ENCODE measurements at places on chromosomes 6 and 20.

DNA sequence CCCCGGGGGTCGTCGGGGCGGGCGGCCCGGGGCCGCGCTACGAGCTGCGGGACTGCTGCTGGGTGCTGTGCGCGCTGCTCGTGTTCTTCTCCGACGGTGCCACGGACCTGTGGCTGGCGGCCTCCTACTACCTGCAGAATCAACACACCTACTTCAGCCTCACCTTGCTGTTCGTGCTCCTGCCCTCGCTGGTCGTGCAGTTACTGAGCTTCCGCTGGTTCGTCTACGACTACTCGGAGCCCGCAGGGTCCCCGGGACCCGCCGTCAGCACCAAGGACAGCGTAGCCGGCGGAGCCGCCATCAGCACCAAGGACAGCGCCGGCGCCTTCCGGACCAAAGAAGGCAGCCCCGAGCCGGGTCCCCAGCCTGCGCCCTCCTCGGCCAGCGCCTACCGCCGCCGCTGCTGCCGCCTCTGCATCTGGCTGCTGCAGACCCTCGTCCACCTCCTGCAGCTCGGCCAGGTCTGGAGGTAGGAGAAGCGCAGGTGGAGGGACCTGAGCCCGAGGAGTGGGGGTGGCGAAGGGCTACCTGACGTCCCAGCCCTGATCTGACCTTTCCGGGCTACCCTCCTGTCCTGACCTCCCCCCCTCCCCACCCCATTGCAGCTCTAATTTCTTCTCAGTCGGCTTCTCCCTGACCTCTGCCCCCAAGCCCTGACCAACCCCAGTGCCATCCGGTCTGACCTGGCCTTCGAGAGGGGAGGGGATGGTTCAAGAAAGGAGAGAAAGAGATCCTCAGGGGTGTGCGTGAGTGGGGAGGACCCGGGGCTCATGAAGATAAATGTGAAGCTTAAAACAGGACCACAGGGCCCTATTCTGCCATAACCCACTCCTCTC is 558 bp downstream of the XKR7 start:
- DNase-seq = no peak

DNA sequence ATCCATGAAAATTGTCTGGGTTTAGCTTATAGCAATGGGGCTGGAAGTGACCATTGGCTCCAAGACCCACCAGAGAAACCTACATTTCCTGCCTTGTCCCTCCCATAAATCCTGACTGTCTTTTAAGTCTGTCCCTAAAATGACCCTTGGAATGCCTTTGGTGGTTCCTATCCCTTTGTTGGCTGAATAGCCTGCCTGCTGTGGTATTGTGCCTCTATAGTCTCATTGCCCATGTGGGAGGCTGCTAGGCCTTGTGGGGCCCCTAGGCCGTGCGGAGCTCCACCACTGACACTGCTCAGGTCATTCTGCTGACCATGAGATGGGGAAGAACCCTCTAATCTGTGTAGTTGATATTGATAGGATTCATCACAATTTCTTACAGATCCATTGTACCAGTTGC is 43.3 kb downstream of the SCP2D1 start:
- DNase-seq = no peak

GRCh38 chr20:40481743-40482458 is 207.1 kb downstream of the MAFB start:
- DNase-seq = no peak

DNA sequence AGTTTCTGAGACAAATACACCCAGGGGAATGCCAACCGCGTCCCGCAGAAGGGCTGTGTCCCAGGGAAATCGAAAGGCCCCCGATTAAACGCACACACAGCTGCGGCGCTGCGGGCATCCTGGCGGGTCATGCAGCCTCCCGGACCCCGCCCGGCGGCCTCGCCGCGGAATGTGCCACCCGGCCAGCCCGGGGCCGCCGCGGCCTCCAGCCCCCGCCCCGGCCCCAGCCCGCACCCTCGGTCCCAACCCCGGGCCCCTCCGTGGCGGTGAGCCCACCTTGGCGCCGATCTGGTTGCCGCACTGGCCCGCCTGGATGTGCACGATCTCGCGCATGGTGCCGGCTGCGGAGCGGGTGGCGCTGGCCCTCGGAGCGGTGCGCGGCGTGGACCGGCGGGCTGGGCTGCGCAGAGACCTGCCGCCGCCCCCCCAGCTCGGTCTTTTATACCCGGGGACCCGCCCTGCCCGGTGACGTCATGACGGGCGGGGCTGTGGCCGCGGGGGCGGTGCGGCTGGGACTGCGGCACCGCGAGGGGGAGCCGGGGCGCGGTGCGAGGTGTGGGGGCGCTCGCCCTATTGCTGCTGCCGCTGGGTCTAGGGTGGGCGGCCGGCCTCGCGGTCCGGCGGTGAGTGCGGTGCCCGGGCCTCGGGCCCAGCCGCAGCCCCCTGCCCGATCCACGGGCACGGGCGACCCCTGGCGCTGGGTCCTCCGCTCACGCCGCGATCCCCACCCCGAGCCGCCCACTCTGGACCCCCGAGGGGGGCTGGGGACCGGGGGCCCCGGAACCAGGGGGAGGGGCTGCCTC is at the start of gene TUBB2A:
Gene TUBB2A, minus strand, starts transcription at position 414 of the 803 bp plus-strand sequence. Its CDS starts 81 bp downstream, at position 333.
- no peak for DNase-seq

DNA sequence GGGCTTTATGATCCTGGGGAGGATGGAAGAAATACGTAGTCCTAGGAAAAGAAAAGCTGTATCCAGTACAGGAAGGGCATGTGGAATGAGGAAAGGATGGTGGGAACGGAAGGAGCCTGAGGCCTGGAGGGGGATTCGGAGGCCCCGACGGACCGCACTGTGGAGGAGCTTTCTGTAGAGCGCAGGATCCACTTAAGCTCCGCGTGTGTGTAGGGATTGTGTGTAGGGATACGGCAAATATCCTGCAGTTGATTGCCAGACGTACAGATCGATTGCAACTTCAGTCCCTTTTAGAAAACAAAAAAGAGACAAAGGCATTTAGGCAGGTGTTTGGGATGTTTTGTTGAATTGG is 32.6 kb upstream of the JAG1 start:
- no peak for DNase-seq

DNA sequence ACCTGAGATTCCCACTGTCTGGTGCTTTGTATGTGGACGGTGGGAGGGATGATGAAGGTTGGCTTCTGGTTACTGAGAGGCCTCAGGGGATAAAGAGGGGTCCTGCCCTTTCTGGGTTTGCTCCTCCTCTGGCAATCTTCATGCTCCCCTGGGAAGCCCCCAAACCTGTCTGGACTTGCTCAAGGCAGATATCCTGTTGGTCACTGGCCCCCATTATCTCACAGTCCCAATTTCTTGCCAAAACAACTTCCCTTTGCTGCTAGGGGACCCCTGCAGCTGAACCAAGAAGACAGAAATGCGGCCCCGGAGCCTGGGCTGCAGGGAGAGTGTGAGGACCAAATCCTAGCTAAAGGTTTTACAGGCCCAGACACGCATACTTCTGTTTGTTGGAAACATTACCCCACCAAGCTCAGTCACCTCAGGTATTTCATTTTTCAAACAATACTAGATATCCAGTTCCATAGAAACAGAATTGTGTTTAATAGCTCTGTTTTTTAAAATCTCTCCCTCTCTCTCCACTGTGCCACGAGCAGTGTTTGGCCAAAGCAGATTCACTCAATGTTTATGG is 63.4 kb upstream of the MRPS10 start:
- no peak for DNase-seq

- no peak for DNase-seq
Measured at GRCh38 chr6:139536751-139537617, 162.5 kb upstream of the CITED2 start.

DNA sequence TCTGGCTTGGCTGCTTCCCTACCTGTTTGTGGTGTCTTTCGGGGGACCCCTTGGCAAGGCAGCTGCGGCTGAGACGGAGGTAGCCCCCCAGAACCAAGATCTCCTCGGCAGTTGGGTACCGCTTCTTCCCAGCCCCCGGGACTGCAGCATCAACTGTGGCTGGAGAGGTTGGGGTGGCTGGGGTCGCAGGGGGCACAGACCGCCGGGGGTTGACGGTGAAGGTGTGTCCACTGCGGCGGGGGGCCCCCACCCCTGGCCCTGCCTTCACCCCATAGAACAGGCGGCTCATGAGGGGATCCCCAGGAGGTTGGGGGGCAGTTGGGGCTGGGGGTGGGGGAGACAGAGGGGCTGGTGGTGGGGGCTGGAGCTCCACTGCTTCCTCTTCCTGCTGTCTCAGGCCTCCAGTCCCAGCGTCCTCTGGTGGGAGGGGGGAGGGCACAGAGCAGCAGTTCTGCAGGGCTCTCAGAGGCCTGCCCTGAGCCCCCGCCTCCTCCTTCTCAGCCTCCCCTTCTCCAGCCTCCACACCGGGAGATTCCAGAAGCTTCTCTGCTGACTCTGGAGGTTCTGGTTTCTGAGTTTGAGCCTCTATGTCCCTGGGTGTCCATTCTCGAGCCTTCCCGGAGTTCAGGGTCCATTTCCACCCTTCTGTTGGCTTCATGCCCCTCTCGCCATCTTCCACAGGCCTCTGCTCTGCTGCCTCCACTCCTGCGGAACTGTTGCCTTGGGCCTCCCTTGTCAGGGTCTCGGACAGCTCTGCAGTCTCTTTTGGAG is 1.9 kb downstream of the PPP1R18 start:
- DNase-seq = no peak

DNA sequence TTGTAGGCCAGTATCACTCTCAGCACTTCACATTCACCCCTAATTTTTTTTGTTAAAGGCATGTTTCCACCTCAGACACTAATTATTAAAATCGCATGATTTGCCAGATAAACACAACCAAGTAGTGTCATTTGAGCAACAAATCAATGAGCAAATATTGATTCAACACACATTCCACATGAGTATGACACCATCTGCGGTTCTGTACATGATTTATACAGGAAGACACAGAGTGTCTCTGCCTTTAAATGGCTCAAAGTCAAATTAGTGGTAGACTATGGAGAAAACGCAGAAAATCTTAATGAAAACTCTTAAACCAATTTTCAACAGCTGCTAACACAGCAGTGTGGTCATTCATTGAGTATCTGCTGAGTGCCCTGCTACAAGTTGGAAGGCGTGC is 300.2 kb downstream of the SOX4 start:
- no peak for DNase-seq

GRCh38 chr20:34976286-34976685 is 20.6 kb downstream of the MYH7B start:
- no peak for DNase-seq

- DNase-seq = no peak
Measured at GRCh38 chr6:33607784-33608161, 13.3 kb upstream of the ITPR3 start.

DNA sequence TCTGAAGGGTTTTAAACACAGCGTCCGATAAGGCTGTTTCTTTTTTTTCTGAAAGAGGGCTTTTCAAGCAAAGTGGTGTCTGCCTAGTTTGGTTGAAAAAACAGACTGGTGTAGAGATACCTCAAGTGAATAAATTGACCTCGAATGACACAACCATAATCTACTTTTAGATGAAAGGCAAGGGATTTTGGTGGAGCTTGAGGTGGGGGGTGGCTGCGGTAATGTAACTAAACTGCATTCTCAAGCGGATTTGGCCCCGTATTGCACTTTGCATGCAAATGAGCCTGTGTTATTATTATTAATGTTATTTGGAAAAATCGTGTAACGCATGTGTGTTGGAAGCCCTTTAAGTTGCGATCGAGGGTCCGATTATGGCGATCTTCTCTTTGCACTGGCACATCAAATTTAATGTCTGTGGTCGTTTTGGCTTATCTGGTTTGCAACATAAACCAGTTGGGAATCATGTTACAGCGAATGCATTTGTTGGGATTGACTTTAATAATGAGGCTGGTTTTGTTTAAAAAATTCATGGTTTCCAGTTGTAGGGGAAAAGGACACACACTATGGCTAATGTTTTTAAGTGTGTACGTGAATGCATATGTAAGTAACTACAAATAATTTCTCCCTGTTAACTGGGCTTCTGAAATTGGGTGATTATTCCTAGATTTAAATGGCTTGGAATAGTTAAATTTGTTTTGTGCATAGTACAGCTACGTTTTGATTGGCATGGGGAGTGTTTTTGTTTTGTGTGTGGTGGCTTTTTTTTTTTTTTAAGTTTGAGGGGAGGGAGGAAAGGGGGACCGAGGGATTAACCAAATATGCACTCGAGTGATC is 1.0 kb downstream of the JARID2 start:
- no peak for DNase-seq

DNA sequence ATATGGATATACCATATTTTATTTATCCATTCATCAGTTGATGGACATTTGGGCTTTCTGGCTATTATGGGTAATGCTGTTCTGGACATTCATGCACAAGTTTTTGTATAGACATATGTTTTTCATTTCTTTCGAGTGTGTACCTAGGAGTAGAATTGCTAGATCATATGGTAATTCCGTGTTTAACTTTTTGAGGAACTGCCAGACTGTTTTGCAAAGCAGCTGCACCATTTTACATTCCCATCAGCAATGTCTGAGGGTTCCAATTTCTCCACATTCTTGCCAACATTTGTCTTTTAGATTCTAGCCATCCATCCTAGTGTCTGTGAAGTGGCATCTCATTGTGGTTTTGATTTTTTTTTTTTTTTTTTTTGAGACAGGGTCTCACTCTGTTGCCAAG is 20.8 kb downstream of the SRC start:
- no peak for DNase-seq

- no peak for DNase-seq
Measured at GRCh38 chr6:165925474-165926156, 242.0 kb downstream of the TBXT start.

DNA sequence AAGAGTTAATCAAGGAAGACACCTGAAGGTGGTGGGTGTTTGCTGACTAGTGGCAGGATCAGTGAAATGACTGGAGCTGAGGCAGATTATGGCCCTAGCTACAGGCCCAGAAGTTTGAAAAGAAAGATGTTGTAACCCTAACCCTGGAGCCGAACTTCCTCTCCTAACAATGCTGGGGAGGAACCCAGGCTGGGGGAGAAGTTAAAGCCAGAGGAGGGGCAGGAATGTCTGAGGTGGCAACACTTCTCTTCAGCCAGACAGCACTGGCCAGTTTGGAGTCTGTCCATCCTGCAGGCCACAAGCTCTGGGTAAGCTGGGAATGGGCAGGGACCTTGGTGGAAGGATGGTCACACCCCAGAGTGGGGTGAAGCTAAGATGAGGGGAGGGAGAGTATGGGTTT is at the start of gene LST1:
Gene LST1, plus strand, starts transcription at position 270 of the 400 bp plus-strand sequence. CDS start 1,023 bp downstream, outside the sequence.
- DNase-seq = no peak

DNA sequence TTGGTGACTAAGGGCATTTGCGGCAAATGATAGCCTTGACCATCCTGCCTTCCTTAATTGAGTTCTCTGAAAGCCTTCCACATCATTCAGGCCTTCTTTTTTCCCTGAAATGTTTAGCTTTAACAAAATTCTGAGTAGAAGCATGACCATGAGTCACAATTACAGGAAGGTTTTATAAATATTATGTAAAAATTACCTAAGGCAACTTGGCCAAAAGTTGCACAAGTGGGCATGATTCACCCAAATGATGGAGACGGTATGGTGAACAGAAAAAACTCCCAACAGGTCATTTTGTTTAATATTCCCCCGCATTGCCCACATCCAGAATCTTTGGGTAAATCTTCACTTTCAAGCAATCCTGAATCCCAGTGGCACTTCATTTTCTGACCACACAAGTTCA is 37.0 kb downstream of the MC3R start:
- no peak for DNase-seq

- DNase-seq = no peak
Measured at GRCh38 chr6:137237413-137238170, 18.4 kb upstream of the IFNGR1 start.
